Esophagus squamous epithelium (tissue), 5 donors: ENCODE measurements at places on chromosomes 1 and 21.

GRCh38 chr1:109667452-109668122 is at the start of gene GSTM2:
TSS of gene GSTM2 (plus strand) at chr1:109668057. CDS start at chr1:109668116, 59 bp downstream.
- peak; percentile 22 for DNase-seq

DNA sequence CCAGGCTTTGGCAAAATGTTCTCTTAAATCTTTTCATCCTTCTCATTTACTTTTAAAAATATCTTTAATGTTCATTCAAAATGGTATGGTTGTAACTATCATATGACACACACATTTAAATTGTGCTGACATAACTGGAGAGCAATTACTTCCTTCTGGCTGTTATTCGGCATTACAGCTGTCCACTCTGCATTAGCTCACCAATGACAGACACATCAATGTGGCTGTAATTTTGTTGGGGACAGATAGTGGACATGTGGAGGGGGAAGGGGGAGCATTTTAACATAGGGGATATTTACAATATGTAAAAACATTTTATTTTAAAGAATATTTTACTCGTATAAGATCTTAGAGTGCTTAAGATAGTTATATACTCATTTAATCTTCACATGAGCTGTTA is 319.8 kb downstream of the HMCN1 start:
- no peak for DNase-seq

GRCh38 chr1:221720545-221720944 is 21.3 kb downstream of the DUSP10 start:
- DNase-seq: no peak

- DNase-seq: no peak
These were observed 33.8 kb upstream of the PRELP start for GRCh38 chr1:203441766-203442165.

- DNase-seq: no peak
These were observed 174.2 kb downstream of the RUNX1 start for GRCh38 chr21:34874684-34875513.

DNA sequence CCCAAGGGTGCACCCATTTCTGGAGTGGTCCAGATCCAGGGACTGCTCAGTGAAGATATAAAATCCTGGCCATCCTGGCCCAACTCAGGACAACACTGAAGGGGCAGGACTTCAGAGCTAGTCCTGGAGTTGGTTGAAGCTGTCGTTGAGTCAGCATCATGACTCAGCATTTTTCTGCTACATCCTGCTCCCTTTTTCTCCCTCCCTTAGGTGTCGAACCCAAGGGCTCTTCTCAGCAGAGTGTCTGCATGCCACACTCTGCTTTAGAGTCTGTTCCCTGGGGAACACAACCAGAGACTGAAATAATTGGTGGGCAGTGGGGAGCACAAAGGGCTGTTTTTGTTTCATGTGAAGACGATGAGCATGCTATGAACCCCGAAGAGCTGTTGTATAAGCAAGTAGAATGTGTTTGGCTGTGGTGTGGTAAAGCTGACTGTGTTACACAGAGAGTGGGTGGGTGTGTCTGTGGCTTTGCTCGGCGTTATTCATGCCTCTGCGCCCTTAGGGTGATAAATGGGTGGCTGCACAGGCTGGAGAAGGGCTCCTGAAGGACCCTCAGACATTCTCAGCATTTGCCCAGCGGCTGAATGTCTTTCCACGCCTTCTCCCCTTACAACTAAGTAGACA is 167.2 kb downstream of the CYYR1 start:
- no peak for DNase-seq

GRCh38 chr1:171884475-171884874 is 43.2 kb downstream of the DNM3 start:
- no peak for DNase-seq

DNA sequence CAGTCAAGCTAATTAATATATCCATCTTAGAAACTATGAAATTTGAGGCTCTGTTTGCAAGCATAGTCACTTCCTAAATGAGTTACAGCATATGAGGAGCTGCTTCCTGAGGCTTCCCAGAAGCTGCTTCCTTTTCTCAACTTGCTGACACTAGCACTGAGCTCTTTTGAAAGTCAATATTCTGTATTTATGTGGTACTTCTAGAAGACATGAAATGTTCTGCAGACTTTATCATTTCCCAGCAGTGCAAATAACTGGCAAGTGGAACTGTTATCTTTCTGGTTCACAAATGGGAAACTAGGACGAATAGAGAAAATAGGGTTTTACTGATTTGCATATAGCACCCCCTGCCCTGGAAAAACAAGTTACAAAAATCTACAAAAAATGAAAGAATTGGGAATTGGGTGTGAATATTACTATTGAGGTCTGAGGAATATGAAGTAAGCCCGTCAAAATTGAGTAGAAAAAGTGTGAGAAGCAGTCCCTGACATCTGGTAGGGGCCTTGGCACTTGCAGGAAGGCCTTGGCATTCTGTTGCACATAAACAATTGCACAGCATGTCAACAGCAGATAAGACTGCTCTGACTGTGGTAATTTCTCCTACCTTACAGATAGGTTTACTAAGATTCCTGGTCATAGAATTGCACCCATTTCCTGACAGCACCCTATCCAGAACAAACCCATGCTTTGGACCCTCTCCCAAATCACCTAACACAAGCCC is 7.1 kb downstream of the GIPC2 start:
- no peak for DNase-seq

GRCh38 chr1:236338096-236338495 is 56.0 kb upstream of the EDARADD start:
- no peak for DNase-seq

- DNase-seq: no peak
These were observed 120.7 kb downstream of the LMX1A start for GRCh38 chr1:165235777-165236291.

DNA sequence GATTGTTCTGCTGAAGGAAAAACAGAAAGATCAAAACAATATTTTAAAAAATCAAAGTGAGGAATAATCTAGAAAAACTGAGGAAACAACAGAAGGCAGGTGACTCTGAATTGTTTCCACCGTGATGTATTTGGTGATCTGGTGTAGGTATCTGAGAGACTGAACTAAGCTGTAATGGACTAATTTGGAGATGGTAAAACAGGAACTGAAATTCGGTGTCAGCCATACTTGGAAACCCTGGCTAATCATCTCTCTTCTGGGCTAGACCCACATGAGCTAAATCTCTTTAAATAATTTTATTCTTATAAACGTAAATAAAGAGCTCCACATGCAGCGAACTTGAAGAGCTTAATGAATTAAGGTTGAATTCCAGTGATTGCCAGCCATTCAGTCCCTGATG is 1226.1 kb downstream of the NCAM2 start:
- DNase-seq: no peak

DNA sequence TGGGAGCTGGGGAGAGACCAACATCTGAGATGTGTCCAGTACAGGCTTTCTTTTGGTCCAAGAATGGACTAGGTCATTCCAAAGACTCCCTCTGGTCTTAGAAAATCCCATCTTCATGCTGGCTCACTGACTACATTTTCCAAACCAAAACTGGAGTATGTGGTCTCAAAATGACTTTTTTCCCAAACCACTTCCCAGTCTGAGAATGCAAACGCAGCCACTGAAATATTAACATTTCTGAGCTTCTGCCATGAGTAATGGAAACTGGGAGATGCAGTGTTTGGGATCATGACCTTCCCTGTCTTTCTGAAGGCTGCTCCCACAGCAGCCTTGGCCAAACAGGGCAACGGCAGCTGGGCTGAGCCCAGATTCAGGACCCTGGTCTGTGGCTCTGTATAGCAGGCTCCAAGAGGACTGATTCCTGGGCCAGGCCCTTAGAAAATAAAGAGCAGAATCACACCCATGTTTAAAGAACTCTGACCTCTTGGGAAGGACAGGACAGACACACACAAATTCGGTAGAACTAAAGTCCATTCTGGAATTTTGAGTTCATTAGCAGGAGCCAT is 62.1 kb upstream of the CNTN2 start:
- DNase-seq: no peak

GRCh38 chr1:174262349-174263241 is 103.3 kb downstream of the RABGAP1L start:
- DNase-seq: no peak

DNA sequence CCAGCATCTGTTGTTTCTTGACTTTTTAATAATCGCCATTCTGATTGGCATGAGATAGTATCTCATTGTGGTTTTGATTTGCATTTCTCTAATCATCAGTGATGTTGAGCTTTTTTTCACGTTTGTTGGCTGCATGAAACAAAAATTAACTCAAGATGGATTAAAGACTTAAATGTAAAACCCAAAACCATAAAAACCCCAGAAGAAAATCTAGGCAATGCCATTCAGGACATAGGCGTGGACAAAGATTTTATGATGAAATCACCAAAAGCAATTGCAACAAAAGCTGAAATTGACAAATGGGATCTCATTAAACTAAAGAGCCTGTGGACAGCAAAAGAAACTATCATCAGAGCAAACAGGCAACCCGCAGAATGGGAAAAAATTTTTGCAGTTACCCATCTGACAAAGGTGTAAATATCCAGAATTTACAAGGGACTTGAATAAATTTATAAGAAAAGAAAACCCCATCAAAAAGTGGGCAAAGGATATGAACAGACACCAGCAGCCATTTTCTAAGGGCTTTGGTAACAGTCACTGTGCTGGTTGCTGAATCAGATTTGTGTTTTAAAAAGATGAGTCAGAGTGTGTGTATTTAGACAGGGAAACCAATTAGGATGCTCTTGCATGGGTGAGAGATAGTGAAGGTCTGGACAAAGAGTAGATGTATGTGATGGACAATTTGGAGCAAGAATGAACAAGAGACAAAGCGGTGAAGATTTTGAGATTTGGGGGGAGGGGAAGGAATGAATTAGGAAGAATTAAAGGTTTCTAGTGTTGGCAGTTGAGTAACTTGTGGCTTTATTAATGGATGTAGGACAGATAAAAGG is 110.7 kb downstream of the RYR2 start:
- DNase-seq: no peak

DNA sequence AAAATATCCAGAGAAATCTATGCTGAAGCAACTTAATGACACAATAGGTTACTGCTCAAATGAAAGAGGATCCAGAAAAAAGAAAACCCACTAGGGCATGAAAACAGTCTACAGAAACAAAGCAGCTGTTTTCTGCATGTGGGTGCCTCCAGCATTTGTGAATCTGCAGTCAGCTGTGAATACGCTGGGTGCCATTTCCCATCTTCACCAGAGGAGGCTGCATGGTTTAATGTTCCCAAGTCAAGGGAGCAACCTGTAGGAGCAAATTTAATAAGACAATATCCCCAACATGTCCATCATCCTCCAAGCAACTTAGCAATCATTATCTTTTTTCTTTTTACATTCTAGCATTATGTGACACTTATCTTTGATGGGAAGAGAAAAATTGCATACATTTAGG is 396.6 kb downstream of the BRINP2 start:
- DNase-seq: no peak

DNA sequence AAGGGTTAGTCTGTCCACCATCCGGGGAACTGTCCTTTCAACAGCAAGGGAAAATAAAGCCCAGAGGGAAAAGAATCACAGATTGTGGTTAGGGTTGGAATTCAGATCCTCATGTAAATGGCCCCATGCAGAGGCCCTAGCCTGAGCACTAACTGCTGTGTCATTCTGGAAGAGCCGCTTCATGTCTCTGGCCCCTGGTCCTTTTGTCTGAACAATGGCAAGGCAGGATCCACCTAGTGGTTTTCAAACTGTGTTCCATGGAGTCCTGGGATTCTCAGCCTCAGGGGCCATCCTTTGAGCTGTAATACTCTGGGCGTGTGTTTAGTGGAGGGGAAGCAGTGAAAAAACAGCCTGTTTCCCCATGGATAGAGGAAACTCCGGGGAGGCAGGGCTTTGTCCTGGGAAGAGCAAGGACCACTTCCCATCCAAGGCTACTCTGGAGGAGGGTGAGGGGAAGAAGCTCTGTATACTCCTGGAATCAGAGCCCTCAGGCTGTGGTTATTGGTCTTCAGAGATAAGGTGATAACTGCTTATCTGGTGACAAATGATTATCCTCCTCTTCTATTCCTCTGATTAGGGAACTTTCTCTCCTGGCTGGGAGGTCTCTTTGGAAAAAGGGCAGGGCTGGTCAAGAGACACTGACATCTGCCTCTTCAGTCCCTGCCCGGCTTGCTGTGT is 19.2 kb downstream of the PAX7 start:
- DNase-seq: no peak

GRCh38 chr1:54996359-54996868 is 2.3 kb upstream of the BSND start:
- no peak for DNase-seq

DNA sequence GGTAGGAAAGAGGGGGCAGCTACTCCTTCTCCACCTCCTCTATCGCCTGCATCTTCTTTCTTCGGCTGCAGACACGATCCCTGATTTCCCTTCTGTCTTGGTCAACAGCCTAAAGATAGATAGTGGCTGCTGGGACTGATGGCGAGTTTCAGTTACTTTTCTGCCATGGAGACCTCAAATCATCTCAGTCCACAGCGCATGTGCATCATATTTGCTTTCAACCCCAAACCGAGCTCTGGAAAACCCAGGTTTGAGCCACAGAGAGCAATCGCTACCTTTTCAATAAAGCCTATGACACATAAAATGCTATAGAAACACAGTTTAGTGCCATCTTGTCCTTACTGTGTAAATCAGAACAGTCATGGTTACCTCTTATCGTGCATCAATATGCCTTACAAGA is 142.9 kb upstream of the IRF2BP2 start:
- no peak for DNase-seq

- no peak for DNase-seq
These were observed 60.6 kb downstream of the LYST start for GRCh38 chr1:235806123-235806522.

GRCh38 chr1:151005729-151006319 is 878 bp downstream of the MINDY1 start:
- no peak for DNase-seq

DNA sequence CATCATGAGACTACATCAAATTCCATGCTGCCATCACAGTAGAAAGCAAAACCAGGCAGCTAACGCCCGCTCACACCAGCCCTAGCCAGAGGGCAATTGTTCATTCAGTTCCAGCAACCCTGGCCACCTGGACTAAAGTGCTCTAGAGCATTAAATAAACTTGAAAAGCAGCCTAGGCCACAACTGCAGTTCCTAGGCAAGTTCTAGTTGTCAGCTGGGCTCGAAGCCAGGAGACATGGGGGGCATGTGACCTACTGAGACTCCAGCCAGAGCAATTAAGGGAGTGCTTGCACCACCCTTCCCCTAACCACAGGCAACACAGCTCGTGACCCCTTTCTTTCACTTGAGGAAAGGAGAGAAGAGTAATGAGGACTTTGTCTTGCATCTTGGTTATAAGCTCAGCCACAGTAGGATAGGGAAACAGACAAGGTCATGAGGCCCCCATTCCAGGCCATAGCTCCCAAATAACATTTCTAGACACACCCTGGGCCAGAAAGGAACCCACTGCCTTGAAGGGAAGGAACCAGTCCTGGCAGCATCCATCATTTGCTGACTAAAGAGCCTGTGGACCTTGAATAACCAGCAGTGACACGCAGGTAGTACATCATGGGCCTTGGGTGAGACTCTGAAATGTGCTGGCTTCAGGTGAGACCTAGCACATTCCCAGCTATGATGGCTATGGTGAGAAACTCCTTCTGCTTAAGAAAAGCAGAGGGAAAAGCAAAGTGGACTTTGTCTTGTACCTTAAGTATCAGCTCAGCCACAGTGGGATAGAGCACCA is 77.0 kb downstream of the ZZZ3 start:
- DNase-seq: no peak
